ENCODE measurements at places on chromosomes 2 and 18.

DNA sequence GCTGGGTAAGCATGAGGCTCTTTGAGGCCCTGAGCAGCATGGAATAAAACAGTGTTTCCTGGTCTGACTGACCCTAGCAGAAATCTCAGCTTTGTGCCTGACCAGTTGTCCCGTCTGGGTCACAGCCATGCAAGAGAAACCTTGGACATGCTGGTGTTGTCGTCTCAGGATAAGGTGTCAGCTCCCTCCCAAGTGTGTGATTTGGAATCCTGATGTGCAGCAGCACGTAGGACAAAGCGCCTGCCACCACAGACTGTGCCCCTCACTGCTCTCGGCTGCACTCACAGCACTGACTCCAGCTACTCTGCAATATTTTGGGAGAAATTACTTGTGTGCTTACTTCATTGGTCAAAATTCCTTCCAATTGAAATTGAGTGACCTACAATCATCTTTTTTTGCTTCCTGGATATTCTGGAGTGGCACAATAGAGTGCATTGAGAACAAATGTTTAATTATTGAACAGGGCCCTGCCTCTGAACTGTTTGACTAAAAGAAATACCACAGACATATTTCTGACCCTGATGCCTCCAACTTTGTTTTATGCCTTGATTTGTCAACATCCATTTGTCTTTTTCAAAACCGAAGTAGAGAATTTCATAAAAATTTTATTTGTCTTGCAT, 352.4 kb downstream of the SOCS6 start:
- no peak for DNase-seq

GRCh38 chr2:21793461-21793860, 669.7 kb downstream of the TDRD15 start:
- DNase-seq: no peak

DNA sequence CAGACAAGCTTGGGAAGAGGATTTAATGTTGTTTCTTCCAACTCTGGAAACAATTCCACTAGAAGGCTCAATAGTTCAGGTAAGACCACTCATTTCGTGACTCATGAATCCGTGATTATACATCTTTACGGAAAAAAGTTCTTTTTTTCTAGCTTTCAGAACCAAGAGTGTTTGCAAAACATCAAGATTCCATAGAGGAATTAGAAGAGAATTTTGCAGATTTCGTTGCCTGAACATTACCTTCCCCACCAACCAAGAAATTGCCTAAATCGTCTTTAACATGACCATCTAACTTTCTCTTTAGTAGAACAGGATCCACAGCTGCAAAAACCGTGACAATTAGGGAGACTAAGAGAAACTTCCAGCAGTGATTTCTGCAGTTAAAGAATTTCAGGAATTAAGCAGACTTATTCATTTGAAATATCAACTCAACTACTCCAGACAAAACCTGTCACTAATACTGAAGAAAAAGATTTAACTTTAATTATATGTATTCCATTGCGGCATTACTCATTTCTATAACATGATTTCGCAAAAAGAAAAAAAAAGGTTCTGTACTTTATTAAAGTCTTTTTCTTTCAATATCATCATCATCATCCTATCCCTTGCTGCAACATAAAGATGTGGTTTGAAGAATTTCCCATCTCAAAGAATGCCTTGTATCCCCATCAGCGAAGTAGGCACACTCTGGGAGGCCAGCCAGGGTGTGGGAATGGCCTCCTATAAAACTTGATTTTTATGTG, 1.9 kb upstream of the NAB1 start:
- no peak for DNase-seq

GRCh38 chr2:137115081-137115794, 349.9 kb downstream of the THSD7B start:
- DNase-seq: no peak

DNA sequence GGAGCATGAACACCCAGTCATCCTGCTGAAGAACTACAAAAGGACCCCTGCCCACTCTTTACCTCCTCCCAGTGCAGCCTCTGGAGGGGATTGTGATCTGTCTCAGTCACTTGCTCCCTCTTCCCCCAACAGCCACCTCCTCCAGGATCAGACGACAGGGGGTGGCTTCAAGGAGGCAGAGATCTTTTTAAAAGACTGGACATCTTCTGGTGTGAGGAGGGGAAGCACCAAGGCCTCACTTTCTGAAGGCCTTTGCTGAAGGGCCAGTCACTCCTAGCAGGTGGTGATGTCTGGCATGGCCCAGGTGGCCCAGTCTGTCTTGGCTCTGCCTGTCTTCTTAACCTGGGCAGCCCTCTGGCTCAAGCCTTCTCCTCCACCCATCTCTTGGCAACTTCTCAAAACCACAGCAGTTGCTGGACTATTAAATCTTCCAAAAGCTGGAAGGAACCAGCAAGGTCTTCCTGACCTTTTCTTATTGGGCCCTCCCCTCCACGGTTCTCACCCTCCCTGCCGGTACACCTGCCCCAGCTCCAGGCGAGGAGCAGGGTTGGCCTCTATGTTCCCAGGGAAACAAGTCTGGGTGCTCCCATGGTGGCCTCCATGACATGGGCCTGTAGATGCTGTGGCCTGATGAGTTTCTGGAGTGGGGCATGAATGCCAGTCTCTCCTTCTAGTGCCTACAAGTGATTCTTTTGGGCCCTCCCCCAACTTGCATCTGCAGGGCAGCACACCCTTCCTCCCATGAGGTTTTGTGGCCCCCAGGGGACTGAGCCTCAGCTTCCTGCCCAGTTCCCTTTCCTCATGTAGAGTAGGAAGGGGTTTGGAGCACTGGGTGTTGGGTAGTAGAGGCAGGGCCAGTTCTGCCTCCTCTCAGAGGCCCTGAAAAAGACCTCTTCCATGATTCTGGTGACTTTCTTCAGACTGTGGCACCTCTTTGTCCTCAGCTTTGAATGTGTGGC, 5.0 kb upstream of the ATP6V1B1 start:
- no peak for DNase-seq

- DNase-seq: no peak
Measured at GRCh38 chr18:45073556-45073955, 392.9 kb downstream of the SETBP1 start.

DNA sequence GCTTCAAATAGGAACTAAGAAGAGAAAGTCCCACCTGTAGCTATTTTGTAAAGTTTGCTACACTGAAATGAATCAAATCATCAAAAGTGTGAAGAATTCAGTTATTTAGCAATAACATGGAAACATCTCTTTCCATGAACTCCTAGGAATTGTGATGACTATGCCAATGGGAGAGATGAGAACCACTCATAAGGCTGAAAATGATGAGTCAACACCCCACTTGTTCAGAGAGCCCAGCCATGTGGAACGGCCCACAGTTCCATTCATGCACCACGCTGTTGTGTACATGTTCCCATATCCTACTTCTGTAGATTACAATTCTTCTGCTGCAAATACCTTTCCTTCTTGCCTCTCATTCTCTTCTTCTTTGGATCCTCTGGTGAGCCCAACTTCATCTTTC, 645.5 kb upstream of the ID2 start:
- DNase-seq: no peak

- DNase-seq: no peak
Measured at GRCh38 chr2:33321236-33321771, 155.1 kb upstream of the RASGRP3 start.

DNA sequence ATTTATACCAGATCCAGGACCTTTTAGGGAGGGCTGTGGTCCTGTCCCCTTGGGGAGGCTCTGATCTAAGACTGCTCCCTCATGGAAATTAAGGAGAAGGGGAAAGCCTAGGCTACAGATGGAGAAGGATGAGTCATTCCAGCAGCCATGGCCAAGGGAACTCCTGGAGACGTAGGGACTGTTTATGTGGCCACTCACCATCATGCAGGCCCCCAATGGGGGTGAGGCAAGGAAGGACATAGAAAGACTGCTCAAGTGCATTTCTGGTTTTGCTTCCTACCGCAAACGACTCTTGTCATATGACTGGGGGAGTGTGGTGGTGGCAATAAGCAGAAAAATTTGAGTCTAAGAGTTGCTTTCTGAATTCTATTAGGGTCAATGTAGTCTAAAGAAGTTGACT, 54.0 kb upstream of the CYP1B1 start:
- DNase-seq: no peak

GRCh38 chr2:33038799-33039198, 92.0 kb downstream of the LTBP1 start:
- DNase-seq: no peak

DNA sequence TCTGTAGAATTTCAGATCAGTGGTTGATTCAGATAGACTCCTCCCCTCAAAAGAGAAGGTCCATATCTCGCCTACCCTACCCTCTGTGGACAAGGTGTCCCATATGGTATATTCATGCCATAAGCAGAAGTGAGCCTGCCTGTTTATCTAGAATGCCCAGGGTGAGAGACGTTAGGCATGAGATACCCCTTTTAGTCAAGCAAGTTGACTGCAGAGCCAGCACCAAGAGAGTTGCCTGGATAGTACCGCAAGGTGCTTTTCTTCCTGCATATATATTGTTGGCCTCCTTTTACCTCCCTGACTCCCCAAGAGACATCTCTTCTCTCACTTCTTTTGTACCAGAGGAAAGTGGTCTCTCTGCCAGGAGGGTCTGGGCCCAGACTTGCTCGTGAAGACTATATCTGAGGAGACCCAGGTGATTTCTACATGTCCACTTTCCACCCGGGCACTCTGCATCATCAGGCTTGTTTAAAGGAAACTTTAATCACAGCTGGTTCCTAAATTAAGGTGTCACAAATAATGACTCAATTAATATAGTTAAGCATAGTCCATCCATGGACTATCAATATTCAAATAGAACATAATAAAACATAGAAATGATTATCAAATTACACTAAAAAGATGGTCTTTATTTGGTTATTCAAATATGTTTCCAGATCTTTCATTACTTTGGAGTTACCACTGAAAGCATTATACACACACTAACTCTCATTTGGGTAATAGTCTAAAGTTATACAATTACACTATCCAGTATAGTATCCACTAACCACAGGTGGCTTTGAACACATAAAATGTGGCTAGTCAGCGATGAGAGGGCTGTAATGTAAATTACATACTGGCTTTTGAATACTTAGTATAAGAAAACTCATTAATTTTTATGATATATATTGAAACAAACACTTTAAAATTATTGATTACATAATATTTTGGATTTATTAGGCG, 4.1 kb downstream of the ITGA4 start:
- no peak for DNase-seq

DNA sequence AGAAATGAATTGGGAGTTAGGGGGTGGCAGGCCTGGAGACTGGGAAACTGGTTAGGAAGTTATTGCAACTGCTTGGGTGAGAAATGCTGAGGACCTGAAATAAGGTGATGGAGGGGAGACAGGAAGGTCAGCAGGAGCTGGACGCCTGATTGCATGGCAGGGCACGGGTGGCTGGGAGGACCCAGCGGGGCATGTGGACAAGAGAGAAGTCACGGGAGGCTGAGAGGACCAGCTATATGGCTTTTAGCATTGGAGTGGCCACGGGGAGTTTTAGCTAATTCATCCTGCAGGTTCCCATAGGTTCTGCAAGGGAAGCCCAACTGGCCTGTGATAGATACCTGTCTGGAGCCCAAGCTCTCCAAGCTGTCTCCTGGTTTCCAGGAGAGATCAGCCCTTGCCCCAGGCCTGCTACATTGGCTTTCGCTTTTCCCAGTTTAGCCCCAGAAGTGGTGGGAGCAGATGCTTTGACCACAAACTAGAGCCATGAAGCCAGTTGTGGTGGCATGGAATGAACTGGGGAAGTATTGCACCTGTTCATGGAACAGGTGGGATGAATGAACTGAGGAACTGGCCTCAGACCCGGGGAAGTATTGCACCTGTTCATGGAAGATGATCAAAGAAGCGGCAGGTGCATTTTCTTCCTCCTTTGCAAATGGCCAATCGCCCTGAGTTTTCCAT, 93.6 kb upstream of the TAF1B start:
- no peak for DNase-seq

DNA sequence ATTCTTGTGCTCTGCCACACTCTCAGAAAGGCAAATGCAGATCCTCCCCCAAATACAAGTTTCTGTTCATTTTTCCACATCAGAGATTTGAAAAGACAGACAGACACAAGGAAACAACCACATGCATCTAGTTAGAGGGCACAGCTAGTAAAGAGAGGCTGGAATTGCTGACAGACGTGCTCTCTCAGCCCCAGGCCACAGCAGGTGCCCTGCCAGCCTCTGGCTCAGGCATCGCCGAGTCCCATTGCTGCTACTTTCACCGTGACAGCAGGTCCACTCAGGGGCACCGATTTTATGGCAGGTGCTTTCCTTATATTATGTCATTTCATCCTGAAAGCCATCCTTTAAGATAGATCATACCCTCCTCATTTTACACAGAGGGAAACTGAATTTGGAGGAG, 507.5 kb downstream of the EIPR1 start:
- DNase-seq: no peak

DNA sequence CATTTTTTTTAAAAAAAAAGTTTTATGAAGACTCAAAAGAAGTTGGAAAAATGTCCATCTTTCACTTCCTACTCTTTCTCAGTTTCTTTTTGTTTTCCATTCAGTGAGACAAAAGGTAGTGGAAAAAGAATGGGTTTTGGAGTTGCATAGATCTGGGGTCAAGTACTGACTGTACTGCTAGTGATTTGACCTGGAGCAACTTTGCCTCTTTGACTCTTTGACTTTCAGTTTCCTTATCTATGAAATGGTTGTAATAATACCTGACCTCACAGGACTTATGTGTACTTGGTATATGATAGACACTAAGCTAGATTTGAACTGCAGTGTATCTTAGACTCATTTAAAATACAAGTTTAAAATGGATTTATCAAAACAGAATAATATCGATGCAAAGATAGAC, 3.5 kb upstream of the KCNE4 start:
- DNase-seq: no peak

- no peak for DNase-seq
Measured at GRCh38 chr2:191748528-191749180, 70.7 kb downstream of the NABP1 start.

- DNase-seq: no peak
Measured at GRCh38 chr2:66305718-66306117, 129.2 kb upstream of the MEIS1 start.

GRCh38 chr2:12073217-12073852, 326.9 kb downstream of the LPIN1 start:
- no peak for DNase-seq

DNA sequence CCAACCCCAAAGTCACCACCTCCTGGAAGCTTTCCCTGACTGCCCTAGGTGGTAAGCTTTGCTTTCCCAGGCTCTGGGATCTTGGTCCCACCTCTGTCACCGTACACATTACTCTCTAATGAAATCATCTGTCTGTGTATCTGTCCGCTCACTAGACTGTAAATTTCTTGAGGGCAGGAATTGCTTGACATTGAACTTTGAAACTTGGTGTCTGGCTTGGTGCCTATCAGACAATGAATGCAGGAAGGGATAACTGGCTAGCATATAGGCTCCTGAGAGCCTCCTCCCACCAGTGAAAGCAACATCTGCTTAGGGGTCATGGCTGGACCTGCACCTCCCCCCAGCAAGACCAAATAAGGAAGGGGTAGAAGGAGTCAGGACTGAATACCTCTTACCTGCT, 155.7 kb downstream of the TNS1 start:
- no peak for DNase-seq

GRCh38 chr2:18829976-18830375, 240.6 kb upstream of the NT5C1B start:
- no peak for DNase-seq

DNA sequence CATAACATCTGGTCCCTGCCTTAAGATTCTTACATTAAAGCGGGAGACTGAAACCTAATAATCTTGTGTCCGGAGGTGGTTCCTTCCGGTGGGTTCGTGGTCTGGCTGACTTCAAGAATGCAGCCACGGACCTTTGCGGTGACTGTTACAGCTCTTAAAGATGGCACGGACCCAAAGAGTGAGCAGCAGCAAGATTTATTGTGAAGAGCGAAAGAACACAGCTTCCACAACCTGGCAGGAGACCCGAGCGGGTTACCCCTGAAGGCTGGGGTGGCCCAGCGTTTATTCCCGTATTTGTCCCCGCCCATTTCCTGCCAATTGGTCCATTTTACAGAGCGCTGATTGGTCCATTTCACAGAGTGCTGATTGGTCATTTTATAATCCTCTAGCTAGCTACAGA, 122.3 kb upstream of the SIX2 start:
- DNase-seq: no peak
